SW 1271 (cell line): ENCODE measurements at places on chromosomes 5 and 9.

DNA sequence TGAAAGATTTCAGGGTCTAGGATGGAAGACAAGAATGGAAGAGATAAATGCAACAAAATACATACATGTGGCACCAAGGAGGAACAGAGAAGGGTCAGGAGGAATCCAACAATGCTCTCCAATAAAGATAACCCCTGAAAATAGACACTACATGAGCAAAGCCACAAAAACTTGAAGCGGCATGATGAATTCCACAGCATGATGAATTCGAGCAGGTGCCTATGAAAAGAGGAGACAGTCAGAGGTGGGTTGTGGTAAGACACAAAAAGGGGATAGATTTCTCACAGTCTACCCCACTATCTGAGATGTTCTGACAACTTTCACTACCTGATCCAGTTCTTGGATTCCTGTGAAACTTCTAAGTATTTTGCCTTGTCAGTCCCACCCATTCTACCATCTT lies 81.5 kb upstream of the PAPPA start:
- DNase-seq = no peak

DNA sequence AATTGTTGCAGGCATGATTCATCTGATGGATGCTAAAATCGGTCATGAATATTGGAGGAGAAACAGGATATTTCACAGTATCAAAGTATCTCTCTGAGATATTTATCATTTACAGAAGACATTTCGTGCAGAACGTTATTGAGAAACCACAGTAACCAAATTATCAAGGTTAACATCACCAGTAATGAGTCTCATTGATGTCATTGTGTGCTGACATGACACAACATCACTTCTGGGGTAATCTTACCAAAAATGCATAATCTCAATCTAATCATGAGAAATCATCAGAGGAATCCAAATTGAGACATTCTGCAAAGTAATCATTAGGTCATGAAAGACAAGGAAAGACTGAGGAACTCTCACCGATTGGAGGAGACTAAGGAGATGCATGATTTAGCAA lies 42.7 kb downstream of the C5orf22 start:
- DNase-seq = no peak

- no peak for DNase-seq
Observed at GRCh38 chr5:79686799-79687198, 2.8 kb upstream of the CMYA5 start.

DNA sequence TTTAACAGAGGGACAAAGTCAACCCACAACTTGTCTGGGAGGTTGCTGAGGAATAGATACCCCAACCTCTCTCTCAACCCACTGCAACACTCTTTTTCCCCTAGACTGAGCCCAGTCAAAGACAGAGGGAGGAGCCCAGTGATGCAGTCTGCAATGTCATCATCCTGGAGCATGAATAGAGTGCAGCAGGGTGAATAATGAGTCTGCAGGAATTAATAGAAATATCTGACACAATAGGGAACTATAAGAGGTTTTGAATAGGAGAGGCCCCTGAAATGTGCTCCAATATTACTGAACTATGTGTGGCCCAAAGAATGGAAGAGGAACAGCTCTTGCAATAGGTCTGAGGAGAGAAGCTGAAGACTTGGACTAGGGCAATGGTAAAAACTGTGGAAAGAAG lies 59.1 kb downstream of the PDCD1LG2 start:
- no peak for DNase-seq
